ENCODE measurements at places on chromosomes 16 and 17.

GRCh38 chr17:74012465-74012864 is 191.0 kb upstream of the RPL38 start:
- peak; percentile 4 for DNase-seq

GRCh38 chr16:81444448-81445121 is at the start of gene CMIP:
TSS of gene CMIP (plus strand) at chr16:81444808.
- peak; percentile 79 for DNase-seq

DNA sequence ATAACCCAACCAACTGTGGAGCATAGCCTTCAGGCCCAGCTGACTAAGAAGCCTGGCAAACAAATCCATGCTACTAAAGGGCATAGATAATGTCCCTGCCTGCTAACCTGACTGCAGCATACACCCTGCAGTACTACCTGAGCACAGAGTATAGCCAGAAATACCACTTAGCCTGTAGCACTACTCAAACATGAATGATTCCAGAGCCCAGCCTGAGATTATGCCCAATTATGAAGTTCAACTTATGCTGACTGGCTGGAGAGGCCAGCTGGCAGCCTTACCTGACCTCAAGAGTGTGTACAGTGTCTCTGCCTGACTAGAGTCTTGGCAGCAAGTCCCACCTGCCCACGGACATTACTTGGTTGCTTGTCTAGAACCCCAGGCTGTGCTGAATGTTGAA is 1265.3 kb downstream of the CDH11 start:
- no peak for DNase-seq

DNA sequence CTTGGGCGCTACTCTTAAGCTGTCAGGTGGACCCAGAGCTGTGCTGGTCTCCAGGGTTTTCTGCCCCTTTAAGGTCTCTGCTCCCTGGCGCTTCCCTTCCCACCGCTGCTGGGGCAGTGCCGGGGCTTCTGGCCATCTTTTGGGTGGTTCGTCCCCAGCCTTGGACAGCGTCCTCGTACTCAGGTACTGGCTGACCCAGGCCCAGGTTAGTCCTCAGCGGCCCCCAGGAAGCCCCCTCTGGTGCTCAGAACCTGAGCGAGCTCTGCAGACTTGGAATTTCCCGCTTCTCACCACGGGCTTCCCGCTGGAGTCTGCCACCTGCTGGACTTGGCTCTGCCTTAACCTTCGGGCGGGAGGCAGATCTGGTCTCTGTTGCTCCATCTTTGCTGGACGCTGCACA is 94.1 kb upstream of the ZNF750 start:
- DNase-seq, result no peak

DNA sequence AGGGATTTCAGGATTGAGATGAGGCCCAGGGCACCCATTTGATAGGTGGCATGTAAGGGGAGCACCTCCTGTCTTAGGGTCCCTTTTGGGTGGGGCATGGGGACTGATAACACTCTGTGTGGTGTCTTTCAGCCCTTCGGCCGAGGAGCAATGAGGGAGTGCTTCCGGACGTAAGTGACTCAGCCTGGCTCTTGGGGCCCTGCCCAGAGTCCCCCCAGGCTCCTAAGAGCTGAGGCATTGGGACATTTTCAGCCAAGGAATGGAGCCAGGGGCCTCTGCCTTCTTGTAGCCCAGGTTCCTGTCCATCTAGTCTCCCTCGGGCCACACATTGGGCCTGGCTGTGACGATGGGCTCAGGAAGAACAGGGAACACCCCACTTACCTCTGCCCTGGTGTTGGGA is 44.4 kb downstream of the EEF2K start:
- no peak for DNase-seq

- no peak for DNase-seq
Measured at GRCh38 chr16:82541103-82541502, 85.7 kb upstream of the CDH13 start.

DNA sequence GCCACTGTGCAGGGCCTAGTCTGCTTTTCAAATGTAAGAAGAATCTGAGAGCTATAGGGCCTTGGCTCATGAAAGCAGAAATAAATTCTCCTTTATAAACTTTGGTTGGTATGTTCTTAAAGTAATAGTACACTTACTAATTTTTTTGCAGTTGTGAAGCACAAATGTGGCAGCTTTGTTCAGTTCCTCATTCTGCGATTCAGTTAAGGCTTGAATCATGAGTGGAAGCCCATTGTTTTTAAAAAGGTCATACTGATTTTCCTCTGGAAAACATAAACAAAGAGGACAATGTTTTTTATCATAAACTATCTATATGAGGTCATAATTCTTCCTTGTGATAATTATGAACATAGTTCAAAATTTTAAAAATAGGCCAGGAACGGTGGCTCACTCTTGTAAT is 23.6 kb upstream of the DYNC1LI2 start:
- DNase-seq, result no peak

GRCh38 chr17:60792250-60792898 is 114.7 kb downstream of the BCAS3 start:
- no peak for DNase-seq

DNA sequence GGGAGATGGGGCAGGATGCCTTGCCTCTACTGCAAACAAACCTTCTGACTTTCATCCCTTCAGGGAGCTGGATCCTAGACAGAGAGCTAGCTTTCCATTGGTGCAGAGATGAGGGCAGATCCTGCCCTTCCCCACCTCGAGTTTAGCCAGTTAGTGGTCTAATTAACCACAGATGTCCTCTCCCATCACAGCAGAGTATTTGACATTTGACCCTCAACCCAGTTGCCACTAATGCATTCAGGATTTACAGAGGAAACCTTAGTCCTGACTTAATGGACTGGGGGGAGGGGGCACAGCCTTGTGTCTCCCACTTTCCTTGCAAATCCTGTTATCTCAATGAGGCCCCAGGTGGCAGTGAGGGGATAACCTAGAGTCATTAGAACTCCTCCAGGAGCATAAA is 10.2 kb downstream of the PIP4K2B start:
- no peak for DNase-seq

DNA sequence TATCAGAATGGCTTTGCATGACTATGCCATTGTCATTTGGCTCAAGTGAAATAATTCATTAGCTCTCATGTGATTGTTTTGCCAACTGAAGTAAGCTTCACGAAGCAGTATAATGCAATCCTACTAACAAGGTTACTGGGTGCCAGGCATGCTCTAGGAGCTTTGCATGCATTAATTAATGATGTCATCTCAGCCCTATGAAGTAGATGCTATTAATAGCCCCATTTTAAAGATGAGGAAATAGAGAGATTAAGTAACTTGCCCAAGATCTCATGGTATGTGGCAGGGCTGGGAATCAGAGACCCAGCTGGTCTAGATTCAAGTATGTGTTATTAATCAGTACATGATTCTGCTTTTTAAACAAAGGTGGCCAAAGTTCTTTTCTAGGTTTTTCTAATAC is 14.1 kb downstream of the KRT39 start:
- DNase-seq, result no peak

DNA sequence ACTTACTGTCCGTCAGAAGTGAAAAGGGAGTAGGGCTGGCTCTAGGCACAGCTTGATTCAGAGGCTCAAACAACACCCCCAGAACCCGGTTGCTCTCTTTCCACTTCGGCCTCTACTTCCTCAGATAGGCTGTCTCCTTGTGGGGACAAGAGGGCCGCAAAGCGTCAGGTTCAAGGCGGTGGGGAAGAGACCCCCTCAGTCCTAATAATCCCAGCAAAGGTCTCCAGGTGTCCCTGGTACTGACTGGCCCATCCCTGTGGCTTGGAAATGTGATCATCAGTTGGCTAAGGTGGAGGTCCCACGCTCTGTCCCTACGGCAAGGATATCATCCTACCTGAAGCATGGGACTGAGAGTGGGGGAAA is 26.0 kb downstream of the NGFR start:
- DNase-seq, result no peak
